Muscle of back (tissue), 13 donors: ENCODE measurements at places on chromosomes 12 and 14.

DNA sequence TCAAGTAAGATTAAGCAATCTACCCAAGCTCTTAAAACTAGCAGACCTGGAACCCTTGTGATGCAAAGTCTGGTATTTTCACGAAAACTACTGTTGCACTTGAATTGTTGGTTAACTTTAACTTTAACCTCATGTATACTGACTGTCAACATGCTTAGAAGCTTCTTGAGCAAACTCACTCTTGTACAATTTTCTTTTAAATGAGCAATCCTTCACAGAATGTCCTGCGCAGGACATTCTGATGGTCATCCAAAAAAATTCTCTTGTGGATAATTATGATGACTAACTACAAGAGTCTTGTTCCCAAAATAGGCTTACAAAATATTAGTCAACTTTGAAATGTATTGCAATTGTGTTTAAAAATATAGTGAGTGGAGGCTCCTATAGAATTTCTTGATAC, 54.0 kb upstream of the PDE3A start:
- peak; percentile 73 for DNase-seq

- DNase-seq, result no peak
Observed at GRCh38 chr14:33081259-33081658, 142.6 kb downstream of the NPAS3 start.

DNA sequence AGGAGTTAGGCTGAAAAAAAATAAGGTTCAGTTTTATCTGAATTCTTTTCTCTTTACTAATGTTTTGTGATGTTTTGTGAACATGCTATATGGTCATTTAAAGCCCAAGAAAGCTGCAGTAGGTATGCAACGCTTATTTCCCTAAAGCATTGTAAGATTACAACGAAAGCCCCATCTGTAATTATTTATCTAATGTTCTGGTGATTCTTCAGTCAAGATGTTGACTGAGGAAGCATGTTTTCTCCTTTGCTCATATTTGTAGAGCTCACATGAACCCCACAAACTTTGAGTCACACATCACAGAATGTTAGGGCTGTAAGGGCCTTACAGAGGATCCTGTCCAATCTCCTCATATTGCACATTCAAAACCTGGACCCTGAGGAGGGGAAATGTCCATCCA, 3.2 kb upstream of the TUBA1C start:
- DNase-seq, result no peak

- DNase-seq, result no peak
Observed at GRCh38 chr12:123914726-123915333, 57.8 kb downstream of the CCDC92 start.

DNA sequence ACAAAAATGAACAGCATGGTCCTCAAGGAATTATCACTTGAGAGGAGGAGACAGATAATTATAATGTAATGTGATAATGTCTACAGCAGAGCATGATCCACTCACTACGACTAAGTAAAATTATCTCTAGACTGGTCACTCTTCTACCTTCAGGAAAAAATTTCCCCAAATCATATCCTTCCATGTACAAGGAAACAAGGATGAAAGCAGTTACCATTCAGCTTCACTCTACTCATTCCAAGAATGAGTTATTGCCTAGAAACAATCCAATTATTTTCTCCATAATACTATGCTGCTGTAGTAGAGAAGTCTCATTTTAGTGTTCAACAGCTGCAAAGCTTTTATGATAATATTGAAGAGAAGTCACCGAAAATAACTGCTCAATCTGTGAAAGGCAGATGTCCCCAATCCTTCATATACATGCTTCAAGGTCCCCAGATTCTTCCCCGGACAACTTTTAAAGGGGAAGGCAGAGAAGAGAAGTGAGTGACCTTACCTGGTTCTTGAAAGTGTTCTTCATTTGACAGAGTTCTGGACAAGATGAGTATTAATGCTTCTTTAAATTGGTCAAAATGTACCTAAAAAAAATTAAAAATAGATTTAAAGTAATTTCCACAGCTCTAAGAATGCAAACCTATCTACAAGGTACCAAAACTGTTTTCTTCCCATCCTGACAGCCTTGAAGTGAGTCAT, 24.6 kb downstream of the NIN start:
- no peak for DNase-seq

- DNase-seq, result no peak
Observed at GRCh38 chr14:34013721-34014060, 62.8 kb upstream of the EGLN3 start.

DNA sequence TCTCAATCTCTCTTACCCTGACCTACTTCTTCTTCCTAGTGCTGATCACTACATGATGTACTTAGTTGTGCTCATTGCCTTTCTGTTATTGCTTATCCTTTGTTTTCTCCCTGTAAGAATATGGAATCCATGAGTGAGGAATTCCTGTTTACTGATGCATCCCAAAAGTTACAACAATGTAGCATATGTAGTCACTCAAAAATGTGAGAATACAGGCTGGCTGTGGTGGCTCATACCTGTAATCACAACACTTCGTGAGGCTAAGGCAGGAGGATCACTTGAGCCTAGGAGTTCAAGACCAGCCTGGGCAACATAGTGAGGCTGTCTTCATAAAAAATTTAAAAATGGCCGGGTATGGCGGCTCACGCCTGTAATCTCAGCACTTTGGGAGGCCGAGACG, 8.0 kb upstream of the WDR20 start:
- DNase-seq, result no peak

DNA sequence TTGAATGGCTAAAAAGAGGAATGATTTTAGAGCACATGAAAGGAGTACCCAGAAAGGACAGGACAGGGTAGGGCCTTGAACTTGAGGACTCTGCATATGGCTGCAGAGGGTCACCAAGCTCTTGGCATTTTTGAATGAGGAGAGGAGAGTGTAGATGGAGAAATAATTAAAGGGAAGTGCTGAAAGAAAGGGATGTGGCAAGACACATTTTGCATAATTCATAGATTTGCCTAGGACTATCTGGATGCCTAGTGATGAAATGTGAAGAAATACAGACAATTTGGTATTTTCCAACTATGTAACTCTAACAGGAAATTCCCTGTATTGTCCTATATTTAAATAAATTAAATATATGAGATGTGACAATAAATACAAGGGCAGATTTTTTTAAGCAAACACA, 27.5 kb upstream of the MDM1 start:
- DNase-seq, result no peak

GRCh38 chr12:69440016-69440415, 30.2 kb upstream of the FRS2 start:
- no peak for DNase-seq

- DNase-seq, result peak; percentile 33
Observed at GRCh38 chr12:88185988-88186387, 43.9 kb downstream of the TMTC3 start.

- DNase-seq, result no peak
Observed at GRCh38 chr14:79044894-79045624, 874.9 kb downstream of the NRXN3 start.

DNA sequence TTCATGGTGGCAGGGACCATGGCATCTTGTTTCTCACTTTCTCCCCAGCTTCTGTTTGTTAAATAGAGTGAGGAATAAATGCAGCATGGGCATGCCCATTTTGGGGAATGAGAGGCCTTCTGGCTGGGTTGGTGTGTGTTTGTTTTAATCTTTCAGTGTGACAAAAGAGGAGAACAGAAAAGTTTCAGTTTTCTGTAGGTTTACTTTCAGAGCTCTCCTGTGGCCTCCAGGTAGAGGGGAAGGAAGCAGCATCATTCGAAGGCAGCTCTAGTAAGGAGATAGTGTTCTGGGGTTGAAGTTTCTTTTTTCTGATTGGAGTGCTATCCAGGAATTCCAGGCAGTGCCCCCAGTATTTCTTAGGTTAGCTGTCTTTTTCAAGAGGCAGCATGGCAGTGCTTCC, 15.3 kb downstream of the MSRB3 start:
- DNase-seq, result no peak

DNA sequence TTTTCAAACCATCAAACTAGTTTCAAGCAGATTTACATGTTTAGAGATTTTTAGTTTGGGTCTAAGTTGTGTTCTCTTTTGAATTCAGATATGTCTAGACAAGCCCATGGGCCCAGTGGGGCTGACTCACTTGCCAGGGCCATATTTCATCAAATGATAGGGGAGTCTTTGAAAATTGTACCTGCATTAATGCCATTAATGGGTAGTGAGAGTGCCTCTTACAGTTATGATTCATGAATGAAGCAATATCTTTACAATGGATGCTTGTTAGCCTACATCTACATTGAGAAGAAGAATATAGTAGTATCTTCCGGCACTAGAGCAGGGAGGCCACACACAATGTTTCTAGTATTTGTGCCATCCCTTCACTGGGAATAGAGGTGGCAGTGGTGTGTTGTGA, 174.2 kb upstream of the E2F7 start:
- no peak for DNase-seq

DNA sequence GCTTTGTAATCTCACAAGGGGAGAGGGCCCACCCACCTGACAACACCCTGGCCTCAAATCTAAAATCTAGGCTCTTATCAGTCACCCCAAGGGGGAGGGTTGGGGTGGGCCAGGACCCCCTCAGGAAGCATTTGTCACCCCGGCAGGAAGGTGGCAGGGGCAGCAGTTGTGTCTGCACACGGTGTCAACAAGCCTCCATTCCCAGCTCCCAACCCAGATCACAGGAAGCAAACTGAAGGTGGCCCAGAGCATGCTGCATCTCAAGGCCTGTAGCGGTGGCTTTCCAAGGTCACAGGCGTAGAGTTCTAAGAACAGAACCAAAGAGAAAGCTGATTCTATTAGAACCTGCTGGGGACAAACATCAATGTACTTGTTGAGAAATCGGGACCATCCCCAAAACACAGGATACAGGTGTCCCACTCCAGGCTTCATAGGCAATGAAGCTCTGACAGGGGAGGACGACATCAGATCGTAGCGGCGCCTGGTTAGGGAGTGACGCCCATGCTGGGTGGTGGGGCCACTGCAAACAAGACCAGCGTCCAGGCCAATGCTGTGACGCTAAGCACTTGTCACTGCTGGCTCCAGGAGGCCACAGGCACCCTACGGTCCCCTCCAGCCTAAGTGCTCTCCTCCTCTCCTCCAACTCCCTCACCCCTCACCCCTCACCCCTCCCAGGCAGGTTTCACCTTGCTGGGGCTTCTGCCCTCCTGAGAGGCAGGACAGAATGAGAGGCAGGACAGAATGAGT, 52.9 kb downstream of the CCDC88C start:
- DNase-seq, result no peak

- no peak for DNase-seq
Observed at GRCh38 chr12:86213012-86213411, 43.2 kb downstream of the MGAT4C start.

GRCh38 chr14:95472819-95473251, 43.6 kb downstream of the SYNE3 start:
- no peak for DNase-seq

GRCh38 chr12:119528241-119528640, 65.3 kb upstream of the TMEM233 start:
- DNase-seq, result no peak
